ENCODE measurements at places on chromosomes 11 and 22. TPM values are rescaled to one million over a fixed set of nuclear protein-coding genes. Genes with fewer than 3 reads are reported as not detected.

- peaks cover 15% of the 10 kb centered on the region for H3K27me3 ChIP-seq
- H3K27ac ChIP-seq, result no peak overlapping the region
- H3K4me1 ChIP-seq, result peaks cover 15% of the 10 kb centered on the region
- no peak overlapping the region for H3K4me3 ChIP-seq
- peaks cover 10% of the 10 kb centered on the region for H3K36me3 ChIP-seq
- no peak for DNase-seq
Observed at GRCh38 chr11:68859123-68859522, 17.4 kb upstream of the CPT1A start.

Gene CST6
- not detected for total RNA-seq

DNA sequence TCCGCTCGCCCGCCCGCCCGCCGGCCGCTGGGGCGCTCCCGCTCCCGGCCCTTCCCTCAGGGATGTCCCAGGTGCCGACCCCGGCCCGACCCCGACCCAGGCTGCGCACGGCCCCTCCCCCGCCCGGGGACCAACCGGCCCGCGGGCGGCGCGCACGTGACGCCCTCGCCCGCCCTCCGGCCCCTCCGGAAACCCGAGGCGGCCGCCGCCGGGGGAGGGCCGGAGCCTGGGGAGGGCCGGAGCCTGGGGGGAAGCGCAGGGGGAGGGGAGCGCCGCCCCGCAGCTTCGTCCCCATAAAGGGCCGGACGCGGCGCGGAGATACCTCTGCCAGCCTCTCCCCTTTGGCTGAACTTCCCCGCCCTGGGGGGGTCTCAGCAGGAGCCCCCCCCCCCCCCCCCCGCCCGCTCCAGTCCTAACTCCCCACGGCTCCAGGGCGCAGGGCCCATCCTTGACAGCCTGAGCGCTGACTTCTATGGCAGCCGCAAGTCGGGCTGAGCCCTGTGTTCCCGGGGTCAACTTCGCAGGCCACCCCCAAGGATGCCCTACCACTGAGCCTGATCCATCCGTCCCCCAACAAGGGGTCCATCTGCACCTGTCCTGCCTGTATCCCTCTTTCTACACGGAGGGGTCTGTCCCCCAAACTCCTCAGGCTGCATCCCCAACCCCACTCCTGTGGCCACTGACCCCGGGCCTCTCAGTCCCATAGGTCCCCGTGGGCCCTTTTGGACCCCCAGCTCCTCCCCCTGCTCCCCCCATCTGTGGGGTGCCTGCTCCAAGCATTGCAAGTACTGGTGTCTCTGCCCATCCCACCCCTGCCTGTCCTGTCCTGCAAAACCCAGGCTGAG, at the start of gene MAPK12:
Gene MAPK12, minus strand, starts transcription at position 69 of the 845 bp plus-strand sequence. CDS start 174 bp downstream, outside the sequence.
- peak within 1 kb of the TSS; percentile 74 for H3K27ac ChIP-seq
- peaks cover 8% of the 10 kb centered on the region for H3K4me1 ChIP-seq
- no peak for DNase-seq

- H3K4me1 ChIP-seq, result peaks cover 55% of the 10 kb centered on the region
- H3K4me3 ChIP-seq, result no peak overlapping the region
- no peaks in the 10 kb centered on the region for H3K36me3 ChIP-seq
- no peak overlapping the region for H3K27ac ChIP-seq
Observed at GRCh38 chr11:59201353-59201752, 11.4 kb downstream of the MPEG1 start.

DNA sequence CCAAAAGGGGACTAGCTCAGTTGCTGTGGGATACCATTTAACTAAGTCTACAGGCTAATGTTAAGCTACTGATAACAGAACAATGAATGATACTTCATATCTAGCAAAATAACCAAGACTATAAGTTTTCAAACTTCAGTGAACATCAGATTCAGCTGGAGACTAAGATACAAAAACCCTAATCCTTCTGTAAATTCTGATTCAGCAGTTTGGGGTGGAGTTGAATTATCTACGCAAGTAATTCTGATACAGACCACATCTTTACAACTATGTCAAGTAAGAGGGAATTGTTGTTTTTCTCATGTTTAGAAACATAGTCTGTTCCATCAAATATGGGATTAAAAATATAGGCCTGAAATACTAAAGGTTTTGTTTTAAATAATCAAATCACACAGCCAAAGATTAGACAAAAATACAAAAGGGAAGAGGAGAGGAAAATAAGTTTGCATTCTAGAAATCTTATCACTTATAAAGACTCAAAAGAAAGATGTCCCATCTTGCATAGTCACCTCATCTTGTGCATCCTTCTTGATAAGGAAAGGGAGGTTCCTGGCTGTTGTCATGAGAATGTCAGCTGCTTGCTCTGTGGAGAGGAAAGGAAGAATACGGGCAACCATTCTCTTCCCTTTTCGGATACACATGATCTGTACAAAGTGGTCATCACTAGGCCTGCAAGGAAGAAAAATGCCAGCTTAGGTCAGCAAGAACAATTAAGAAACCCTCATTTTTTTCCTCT, 21.4 kb downstream of the PATL1 start:
- no peak overlapping the region for H3K4me3 ChIP-seq
- peaks cover 8% of the 10 kb centered on the region for H3K4me1 ChIP-seq
- H3K36me3 ChIP-seq, result peaks cover 63% of the 10 kb centered on the region
- DNase-seq, result no peak
- no peak overlapping the region for H3K27ac ChIP-seq

GRCh38 chr11:86244063-86244521, 461 bp upstream of the EED start:
- H3K36me3 ChIP-seq, result no peaks in the 10 kb centered on the region
- H3K27me3 ChIP-seq, result no peaks in the 10 kb centered on the region
- peaks cover 31% of the 10 kb centered on the region for H3K4me1 ChIP-seq
- H3K27ac ChIP-seq, result no peak overlapping the region

DNA sequence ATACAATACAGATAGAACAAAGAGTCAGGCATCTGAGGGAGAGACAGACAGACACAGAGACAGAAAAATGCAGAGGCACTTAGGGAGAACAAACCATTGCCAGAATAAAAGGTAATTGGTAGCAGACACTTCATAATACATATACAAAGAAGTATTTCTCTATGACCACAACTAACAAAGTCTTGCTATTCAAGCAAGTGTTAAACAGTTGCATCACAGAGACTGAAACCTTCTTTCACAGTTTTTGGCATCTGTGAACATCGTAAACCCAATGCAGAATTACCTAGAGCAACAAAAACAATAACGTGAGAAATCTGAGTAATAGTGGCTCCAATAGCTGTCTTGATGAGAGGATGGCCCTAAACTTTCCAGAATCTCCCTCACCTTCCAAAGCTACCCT, 116.4 kb downstream of the BLID start:
- DNase-seq, result no peak
- H3K4me1 ChIP-seq, result no peaks in the 10 kb centered on the region
- H3K27ac ChIP-seq, result no peak overlapping the region
- no peaks in the 10 kb centered on the region for H3K27me3 ChIP-seq
- peaks cover 2% of the 10 kb centered on the region for H3K36me3 ChIP-seq
- H3K4me3 ChIP-seq, result no peak overlapping the region

GRCh38 chr22:25365491-25366261, 146.2 kb downstream of the CRYBB2 start:
- H3K27me3 ChIP-seq, result no peaks in the 10 kb centered on the region
- H3K4me3 ChIP-seq, result no peak overlapping the region
- no peaks in the 10 kb centered on the region for H3K36me3 ChIP-seq
- H3K4me1 ChIP-seq, result peaks cover 15% of the 10 kb centered on the region
- H3K27ac ChIP-seq, result no peak overlapping the region

GRCh38 chr22:23176645-23177027, 3.7 kb upstream of the BCR start:
- no peak overlapping the region for H3K4me3 ChIP-seq
- peaks cover 8% of the 10 kb centered on the region for H3K36me3 ChIP-seq
- H3K27ac ChIP-seq, result no peak overlapping the region
- H3K27me3 ChIP-seq, result peaks cover 7% of the 10 kb centered on the region

GRCh38 chr22:35154937-35155387, 89.0 kb downstream of the ISX start:
- peak; percentile 20 for DNase-seq
- no peak overlapping the region for H3K4me3 ChIP-seq
- no peaks in the 10 kb centered on the region for H3K36me3 ChIP-seq
- no peak overlapping the region for H3K27ac ChIP-seq

GRCh38 chr22:48558606-48559402, 1268.9 kb downstream of the BRD1 start:
- H3K4me1 ChIP-seq, result no peaks in the 10 kb centered on the region
- peaks cover 15% of the 10 kb centered on the region for H3K36me3 ChIP-seq
- DNase-seq, result no peak
- H3K27me3 ChIP-seq, result no peaks in the 10 kb centered on the region

Gene VWCE
- total RNA-seq, result 0.38 TPM

GRCh38 chr22:45632791-45633515, 38.7 kb upstream of the ATXN10 start:
- DNase-seq, result no peak
- H3K4me1 ChIP-seq, result peaks cover 15% of the 10 kb centered on the region
- no peak overlapping the region for H3K27ac ChIP-seq
- peaks cover 31% of the 10 kb centered on the region for H3K27me3 ChIP-seq
- H3K4me3 ChIP-seq, result no peak overlapping the region
